Right atrium auricular region (tissue), 2 donors: ENCODE measurements at places on chromosomes 12 and 14.
A peak's percentile ranks its signal among the peaks of the same experiment; 100 is the strongest.

GRCh38 chr14:47676315-47676617, 861 bp upstream of the MDGA2 start:
- no peak for DNase-seq

DNA sequence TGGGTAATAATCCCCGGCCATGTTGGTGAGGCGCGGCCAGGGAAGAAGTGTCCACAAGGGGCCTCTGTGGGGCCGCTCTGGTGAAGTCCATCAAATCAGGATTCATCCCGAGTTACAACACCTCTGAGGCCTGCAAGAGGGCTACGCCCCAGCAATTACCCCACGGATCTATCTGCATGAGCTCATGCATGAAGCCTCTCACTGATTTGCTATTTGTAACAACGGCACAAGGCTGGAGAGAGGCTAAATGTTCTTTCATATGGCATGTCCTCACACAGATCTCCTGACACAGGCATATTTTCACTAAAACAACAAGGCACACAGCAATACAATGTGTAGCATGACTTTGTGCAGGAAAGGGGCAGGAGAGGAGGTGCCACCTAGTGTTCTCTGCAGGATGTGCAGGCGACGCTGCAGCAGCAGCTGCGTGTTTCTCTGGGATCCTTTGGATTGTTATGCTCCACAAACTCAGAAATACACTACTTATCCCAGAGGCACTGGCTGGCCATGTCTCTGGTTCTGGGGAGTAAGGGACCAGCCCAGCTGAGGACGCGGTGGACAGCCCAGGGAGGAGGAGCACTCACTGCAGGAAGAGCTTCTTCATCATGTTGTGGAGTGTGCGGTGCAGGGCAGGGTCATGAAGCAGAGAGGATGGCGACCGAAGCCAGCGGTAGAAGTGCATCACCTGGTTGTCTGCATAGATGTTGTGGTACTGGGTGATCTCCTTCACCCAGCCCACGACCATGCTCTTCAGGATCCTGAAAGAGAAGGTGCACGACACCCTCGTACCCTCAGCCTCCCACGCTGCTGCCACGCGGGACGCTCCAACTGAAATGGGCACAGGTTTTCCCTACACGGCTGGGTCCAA, 20.2 kb downstream of the P2RX2 start:
- DNase-seq = no peak

- peak; percentile 63 for DNase-seq
Measured at GRCh38 chr12:55931780-55932550, 1.0 kb downstream of the DGKA start.

GRCh38 chr12:41956353-41956752, 188.3 kb downstream of the GXYLT1 start:
- DNase-seq = no peak

DNA sequence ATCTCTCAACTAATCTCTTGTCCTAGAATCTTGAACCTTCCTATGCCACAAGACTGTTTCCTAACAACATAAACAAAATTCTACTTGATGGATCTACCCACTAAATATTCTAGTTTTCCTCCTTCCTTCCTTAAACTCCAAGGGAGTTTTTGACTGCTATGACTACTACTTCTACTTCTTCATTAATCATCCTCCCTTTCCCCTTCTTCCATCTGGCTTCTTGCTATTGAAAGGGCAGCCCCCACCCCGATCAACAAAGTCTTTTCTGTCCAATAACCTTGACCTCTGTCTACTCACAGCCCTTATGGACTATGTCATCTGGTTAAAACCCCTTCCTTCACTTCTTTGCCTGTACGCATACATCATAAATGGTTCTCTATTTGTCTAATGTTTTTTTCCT, 5.6 kb downstream of the LTA4H start:
- DNase-seq = no peak

DNA sequence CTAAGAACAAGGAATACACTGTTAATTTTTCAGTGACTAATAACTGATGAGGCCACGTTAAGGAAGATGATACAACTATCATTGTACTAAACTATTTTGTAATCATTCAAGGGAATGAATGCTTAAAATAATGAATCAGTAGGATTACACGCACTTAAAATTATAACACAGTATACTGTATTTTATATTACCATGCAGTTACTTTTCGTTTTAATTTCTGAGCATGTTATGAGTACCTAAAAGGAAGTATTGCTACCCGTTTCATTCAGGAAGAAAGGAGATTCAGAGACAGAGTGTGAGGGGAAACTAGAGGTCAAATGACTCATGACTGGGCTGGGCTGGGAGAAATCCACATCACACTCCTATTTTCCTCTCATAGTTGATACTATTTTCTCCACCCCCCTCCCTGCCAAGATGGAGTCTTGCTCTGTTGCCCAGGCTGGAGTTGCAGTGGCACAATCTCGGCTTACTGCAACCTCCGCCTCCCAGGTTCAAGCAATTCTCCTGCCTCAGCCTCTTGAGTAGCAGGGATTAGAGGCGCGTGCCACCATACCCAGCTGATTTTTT, 202.0 kb downstream of the PPM1H start:
- no peak for DNase-seq
